CD4-positive, CD25-positive, alpha-beta regulatory T cell (primary cell): ENCODE measurements at places on chromosomes 12 and 14.

- no peak for DNase-seq
Observed at GRCh38 chr14:46377305-46377704, 274.3 kb downstream of the RPL10L start.

GRCh38 chr12:39443929-39444209 lies 949 bp upstream of the KIF21A start:
- no peak for DNase-seq

- DNase-seq, result no peak
Observed at GRCh38 chr12:114958538-114958937, 274.6 kb upstream of the TBX3 start.

DNA sequence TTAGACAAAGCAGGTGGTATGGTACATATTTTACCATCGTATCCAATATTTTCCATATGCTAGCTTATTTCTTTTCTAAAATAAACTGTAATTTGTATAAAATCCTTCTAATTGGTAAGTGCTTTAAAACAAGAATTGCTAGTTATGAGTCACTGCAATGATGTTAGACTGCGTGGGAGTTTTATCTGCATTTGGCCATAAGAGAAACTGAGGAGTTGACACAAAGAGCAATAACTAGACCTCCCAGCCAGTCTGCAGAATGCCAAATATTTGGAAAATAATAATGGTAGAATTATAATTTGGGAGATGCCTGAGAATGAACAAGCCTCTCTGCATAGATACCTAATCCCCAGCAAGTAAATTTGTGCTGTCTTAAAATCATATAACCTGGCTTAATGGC lies 61.7 kb upstream of the PTPRR start:
- no peak for DNase-seq

GRCh38 chr12:79884401-79885006 lies 50.4 kb downstream of the PPP1R12A start:
- DNase-seq, result no peak

DNA sequence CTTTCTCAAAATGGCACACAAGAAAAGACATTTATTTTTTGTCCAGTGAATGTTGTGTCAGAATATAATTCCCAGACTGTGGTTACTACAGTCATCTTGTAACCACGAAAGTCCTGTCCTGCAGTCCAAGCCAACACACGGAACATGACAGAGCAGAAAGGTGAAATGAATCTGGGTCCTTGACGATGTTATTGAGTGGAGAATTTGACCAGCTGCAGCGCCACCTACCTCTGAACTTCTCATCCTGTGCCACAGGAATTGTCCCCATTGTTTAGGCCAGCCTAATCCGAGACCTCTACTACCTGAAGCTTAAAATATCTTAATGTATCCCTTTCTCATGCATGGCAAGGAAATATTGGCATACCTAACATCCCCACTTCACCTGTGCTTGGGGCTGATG lies 64.1 kb upstream of the OTX2 start:
- DNase-seq, result no peak

DNA sequence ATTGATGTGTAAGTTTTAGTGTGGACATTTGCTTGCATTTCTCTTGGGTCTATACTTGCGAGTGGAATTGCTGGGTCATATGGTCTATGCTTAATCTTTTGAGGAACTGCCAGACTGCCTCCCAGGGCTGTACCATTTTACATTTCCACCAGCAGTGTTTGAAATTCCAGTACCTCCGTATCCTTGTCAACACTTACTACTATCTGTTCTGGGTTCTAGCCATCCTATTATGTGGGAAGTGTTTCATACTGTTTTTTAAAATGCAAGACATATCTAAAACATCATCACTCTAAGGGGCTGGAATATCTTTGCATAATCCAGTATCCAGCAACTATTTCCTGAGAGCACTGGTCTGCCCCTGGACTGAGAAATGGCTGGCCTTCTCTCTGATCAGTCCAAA lies 80.2 kb upstream of the RIN3 start:
- DNase-seq, result no peak

DNA sequence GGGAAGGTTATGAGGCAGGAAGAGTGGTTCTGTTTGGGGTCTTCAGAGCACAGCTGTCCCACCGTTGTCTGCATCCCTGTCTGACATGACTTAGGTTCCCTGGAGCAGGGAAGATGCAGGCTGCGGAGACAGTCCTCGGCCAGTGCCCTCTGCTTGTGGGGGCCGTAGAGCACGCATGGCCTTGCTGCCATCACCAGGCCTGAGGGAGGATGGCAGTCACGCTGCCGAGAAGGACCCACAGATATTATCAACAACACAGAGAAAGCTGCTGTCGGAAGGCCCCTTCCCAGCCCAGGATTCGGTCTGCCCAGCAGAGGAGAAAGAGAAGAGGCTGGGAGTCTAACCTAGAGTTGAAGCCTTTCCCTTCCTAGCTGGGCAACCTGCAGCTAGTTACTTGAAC lies 35.0 kb downstream of the ERH start:
- DNase-seq, result no peak

DNA sequence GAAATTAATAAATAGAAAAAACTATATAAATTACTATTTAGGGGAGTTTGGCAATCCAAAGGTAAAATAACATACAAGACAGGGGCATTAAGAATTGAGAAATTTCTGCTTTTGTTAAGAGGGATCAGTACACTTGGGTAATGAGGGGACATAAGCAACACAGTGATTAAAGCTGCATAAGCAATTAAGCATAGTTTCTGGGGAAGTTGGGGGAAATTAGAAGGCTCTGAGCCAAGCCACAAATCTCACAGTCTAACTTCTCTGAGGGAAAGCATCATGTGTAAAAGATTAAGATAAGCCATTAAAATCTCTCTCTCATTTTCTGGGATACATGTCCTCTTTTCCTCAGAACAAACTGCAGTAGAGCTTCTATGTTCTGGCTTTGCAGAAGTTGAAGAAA lies 533.9 kb upstream of the LRFN5 start:
- DNase-seq, result no peak

DNA sequence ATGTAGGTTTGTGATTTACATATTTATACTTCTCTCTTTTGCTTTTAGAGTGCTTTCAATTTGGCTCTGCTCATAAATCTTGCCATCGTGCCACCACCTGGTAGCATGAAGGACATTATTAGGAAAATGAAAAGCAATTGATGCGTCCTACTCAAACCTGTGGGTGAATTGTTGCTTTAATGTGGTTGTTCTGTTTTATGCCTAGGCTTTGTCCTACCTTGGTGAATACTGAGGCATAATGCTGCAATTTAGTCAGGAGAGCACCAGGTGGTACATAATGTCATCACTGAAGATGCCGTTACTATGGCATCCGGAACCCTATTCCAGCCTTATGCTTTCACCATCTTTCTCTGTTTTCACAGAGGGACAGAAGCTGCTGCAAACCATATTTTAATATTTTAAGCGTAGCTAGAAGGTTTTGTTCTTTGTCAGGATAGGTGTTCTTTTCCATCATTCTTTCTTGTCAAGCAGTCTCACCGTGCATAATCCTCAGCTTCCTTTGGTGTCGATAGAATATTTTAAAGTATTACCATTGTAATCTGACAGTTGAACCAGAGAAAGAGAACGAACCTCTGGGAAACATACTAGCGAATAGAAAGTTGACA lies 68.5 kb upstream of the PKP2 start:
- no peak for DNase-seq

GRCh38 chr14:81408595-81408994 lies 8.5 kb upstream of the STON2 start:
- no peak for DNase-seq

DNA sequence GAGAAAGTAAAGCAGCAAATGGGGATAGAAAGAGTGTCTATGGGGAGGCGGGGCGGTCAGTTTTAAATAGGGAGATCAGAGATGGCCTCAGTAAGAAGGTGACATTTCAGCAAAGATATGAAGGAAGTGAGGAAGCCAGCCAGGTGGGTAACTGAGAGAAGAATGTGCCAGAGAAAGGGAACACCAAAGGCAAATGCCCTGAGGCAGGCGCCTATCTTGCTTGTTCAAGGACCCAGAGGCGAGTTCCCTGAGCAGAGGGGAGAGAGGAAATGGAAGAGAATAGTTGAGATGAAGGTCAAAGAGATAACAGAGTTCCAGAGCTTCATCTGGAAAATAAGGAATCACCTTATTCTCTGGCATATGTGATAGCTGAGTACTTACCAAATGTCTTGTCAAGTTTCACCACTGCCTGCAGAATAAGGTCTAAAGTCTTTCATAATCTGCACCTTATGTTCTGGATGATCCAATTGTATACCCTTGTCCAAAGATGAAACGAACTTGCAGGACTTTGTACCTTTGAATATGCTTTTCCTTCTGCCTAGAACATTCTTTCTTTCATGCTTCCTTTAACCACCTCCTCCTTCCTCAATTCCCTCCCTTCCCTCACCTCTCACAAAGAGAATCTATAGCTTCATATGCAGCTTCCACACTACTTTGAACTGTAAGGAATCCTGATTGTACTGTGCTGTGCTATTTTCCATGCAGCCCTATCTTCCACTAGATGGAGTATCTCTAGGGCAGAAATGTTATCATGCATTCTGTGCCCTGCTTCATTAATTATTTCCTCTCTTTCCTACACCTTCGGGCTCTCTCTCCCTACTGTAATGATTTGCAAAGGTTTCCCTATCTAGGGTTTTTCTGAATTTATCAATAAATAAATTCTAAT lies 38.5 kb downstream of the GNPTAB start:
- DNase-seq, result no peak

DNA sequence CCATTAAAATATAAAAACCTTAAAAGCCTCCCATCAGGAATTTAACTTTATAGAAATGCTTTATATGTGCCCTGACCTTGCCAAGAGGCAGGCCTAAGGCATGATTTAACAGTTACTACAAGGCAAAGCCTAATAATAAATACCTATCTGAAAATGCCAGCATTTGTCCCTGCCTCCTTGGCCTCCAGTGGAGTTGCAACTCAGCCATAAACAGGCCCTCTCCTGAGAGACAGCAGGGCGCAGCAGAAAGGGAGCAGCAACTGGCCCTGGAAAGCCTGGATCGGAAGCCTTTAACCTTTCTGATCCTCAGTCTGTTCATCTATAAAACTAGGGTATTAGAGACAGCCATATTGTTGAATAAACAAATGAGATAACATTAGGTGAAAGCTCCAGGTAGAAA lies 324.4 kb downstream of the PAWR start:
- no peak for DNase-seq

DNA sequence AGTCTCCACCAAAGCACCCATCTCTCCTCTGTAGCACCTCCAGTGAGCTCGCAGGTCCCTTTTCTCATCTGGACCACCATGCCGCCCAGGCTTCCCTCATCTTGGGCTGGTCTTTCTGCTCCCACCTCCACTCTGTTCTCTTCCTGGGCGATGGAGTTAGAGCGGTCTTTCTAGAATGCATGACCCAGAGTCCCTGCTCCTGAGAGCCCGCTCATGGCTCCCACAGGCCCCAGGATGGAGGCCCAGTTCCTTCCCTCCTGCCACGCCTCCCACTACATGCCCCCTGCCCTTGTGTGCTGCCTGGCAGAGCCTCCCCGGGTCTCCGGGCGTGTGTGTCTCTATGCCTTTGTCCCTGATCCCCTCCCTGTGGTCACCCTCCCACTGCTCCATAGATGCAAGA lies 100.7 kb upstream of the RTL1 start:
- no peak for DNase-seq

- peak; percentile 88 for DNase-seq
Observed at GRCh38 chr14:52313903-52314594, at the start of gene PTGER2. Gene PTGER2 (plus strand): TSS chr14:52314312. CDS start chr14:52314549, 237 bp downstream.

- DNase-seq, result peak; percentile 7
Observed at GRCh38 chr14:102363182-102363943, 622 bp downstream of the TECPR2 start.

GRCh38 chr14:64363265-64363846 lies 24.8 kb upstream of the MTHFD1 start:
- DNase-seq, result no peak

DNA sequence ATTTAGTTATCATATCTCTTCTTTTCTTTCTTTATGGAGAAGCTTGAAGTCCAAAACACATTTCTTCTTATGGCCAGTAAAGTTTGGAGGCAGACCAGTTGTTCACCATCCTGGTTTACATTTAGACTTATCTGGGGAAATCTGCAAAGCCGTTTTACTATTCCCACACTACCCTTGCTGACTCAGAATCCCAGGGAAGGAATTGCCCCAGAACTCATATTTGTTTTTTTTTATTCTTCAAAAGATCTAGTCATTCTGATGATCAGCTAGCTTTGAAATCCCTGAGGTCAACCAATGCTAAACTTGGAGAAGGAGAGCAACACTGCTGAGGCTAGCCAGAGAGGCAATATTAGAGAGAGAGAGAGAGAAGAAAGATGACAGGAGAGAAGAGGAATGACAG lies 12.3 kb upstream of the LMO3 start:
- DNase-seq, result no peak

GRCh38 chr14:76050797-76051392 lies 65.3 kb downstream of the IFT43 start:
- peak; percentile 67 for DNase-seq

- no peak for DNase-seq
Observed at GRCh38 chr12:77608271-77608824, 222.3 kb upstream of the NAV3 start.

DNA sequence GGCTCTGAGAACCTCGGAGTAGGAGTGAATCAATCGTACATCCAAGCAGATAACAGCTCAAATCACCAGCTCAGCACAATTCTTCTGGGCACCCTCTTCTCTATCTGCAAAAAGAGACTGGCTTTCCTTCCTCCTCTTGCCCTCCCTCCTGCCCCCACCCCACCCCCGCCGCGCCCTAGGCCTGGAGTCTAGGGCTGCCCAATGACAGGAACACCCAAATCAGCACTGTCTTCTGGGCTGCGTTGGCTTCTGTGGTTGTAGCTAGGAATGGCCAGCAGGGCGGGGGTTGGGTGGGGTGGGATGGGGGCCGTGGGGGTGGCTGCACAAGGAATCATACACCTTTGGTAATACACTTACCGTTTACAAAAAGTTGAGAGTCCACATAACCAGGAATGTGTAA lies 28.0 kb upstream of the TMCC3 start:
- no peak for DNase-seq

GRCh38 chr12:122848471-122849351 lies 13.5 kb downstream of the HIP1R start:
- DNase-seq, result no peak

- no peak for DNase-seq
Observed at GRCh38 chr14:36009643-36010042, 166.9 kb downstream of the PTCSC3 start.

DNA sequence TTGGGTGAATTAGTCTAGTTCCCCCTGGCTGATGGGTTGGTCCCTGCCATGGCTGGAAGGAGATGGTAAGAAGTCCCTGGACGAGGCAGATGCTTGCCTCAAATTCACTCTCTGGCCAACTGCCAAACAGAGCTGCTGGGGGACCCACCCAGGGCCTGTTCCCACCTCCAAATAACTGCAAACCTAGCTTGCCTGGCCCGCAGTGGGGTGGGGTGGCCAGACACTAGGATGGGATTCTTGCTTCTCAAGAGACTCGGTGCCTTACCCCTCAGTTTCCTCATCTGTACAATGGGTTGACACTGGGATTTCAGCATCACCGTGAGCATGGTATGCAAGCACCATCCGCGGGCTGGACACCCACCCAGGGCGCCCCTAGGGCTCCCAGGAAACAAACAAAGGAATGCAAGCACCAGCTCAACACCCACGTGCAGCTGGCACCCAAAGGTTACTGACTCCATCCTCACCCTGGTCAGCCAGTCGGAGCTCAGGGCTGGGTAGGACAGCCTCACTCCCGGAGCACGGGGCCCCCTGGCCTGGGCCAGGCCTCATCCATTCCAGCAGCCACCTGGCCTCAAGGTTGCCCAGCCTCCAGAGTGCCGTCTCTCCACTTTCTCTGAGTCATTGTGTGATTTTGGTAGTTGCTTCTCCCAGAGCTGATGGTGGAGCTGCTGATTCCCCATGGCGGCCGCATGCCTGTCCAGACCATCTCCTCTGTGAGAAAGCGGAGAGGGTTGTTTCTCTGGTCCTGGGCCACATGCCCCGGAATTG lies 205.2 kb upstream of the RTL1 start:
- no peak for DNase-seq

- no peak for DNase-seq
Observed at GRCh38 chr14:100785626-100786025, 40.3 kb upstream of the MEG3 start.
